Stomach (tissue), 19 donors: ENCODE measurements at places on chromosomes 16 and 17. TPM values are rescaled to one million over a fixed set of nuclear protein-coding genes. Genes with fewer than 3 reads are reported as not detected.

The NOXO1 gene
- not detected for total RNA-seq

The CNEP1R1 gene
- 31.2 TPM for total RNA-seq

The FNDC8 gene
- not detected for total RNA-seq

The C17orf50 gene
- not detected for total RNA-seq

The TNFRSF13B gene
- not detected for total RNA-seq

The SLC47A1 gene
- 0.55 TPM for total RNA-seq

The NME1 gene
- 31.0 TPM for total RNA-seq

The RASL10B gene
- total RNA-seq, result not detected

The EFNB3 gene
- total RNA-seq, result 2.2 TPM
